ENCODE measurements at places on chromosomes 12 and 14.
A peak's percentile ranks its signal among the peaks of the same experiment; 100 is the strongest.

DNA sequence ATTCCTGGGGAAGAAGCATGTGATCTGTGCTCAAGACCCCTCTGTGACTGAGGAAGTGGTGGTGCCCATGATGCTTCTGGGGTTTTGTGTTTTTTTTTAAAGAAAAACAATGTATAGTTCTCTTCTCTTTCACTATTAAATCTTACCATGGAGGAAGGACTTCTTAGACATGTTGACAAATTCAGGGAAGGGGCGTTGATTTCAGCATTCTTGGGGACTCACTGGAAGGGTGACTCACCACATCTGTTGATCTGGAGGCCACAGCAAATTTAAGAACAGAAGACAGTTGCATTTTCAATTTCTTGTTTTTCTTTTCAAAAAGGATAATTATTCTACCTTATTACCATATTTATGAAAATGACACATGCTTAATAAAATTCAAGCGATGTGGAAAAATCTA is 152.9 kb upstream of the RTL1 start:
- DNase-seq = no peak

GRCh38 chr14:98886982-98887381 is 385.0 kb downstream of the BCL11B start:
- DNase-seq = no peak

- no peak for DNase-seq
Observed at GRCh38 chr12:1559676-1560091, 34.7 kb downstream of the FBXL14 start.

DNA sequence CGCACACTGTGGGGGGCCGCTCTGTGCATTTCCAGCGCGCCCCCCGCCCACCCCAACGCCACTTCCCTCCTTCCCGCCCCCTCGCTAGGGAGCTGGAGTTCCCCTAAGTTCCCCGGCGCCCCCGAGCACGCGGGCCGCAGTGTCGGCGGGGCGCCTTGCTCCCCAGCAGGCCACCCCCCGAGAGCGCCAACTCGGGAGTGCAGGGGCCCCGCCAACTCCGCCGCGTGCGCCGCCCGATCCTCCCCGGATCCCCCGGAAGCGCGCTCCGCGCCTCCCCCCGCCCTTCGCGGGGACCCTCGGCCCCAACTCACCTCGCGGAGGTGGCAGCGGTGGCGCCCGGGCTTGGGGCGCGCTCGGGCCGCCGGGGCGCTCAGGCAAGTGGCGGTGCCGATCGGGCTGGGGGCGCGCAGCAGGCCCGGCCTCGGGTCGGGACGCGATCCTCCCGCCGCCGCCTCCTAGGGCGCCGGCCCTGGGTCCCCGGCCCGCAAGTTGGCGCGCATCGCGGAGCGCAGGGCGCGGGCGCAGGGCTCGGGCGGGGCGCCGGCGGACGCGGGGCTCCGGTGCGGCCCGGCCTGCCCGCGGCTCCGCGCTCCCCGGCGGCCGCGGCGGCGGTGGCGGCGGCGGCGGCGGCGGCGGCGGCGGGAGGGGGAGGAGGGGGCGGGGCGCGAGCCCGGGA is at the start of gene NCOR2:
Gene NCOR2 (minus strand): TSS at position 616 of the 676 bp plus-strand sequence. CDS start 72,361 bp downstream, outside the sequence.
- no peak for DNase-seq

DNA sequence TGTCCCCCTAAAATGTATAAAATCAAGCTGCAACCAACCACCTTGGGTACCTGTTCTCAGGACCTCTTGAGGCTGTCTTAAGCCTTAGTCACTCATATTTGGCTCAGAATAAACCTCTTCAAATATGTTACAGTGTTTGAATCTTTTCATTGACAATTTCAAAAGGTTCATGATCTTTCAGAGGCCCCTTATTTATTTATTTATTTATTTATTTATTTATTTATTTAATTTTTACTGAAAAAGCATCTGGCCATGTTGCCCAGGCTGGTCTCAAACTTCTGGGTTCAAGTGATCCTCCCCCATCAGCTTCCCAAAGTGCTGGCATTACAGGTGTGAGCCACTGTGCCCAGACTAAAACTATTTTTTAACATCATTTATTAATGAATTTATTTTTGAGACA is 8.2 kb upstream of the NUDT4 start:
- no peak for DNase-seq

- DNase-seq = peak; percentile 83
Observed at GRCh38 chr14:77590845-77591485, 25.5 kb downstream of the SPTLC2 start.

DNA sequence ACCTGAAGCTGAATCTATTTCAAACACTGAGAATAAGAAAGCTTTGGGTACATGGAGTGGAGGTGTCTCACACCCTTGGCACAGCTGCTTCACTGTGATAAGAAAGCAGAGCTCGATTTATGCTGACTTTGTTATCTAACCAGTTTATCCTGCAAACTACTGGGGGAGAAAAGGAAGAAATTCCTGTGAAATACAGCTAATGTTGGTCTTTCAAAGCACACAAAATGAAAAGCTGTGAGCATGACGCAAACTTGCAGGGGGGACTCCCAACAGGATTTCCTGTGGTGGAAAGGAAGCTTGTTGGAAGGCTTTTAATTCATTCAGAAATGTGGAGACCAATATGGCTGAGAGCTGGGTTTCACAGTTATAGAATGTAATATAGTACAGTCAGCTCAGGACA is 53.4 kb downstream of the SRGAP1 start:
- no peak for DNase-seq

- DNase-seq = peak; percentile 55
Observed at GRCh38 chr12:96907671-96908422, 790 bp downstream of the NEDD1 start.

- DNase-seq = no peak
Observed at GRCh38 chr14:48936849-48937248, 649.3 kb downstream of the RPS29 start.

DNA sequence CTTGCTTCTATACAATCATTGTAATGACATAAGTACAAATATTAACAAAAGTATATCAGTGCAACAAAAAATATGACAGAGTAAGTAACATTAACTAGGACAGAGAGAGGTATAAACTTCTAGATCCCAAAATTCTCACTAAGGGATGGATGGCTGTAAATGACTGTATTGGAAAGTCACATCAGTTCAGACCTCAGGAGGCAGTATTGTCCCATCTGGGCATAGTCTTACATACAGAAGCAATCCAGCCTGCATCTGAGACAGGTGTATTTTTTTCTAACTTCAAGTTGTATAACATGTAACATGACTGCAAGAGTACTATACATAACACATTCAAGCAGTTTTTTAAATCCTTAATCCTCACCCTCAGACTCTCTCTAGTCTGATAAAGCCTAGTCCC is 99.0 kb downstream of the GARIN6 start:
- DNase-seq = no peak

DNA sequence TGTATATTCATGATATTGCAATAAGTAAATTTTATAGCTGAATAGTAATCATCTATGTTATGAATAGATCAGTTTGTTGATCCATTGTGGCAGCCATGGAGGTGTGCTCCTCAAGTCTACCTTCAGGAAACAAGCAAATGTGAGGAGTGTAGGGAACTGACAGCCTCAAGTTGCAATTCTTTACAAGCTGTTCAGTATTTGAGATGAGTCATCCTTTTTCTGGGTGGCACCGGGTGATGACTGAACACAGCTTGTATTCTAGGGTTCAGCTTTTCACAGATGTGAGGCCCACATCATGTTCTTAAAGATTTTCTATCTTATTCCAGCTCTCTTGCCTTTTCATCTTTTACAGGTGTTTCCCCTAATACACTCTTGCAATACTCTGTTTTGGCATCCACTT is 452.4 kb downstream of the KCNH5 start:
- DNase-seq = peak; percentile 19

- no peak for DNase-seq
Observed at GRCh38 chr12:89140602-89141238, 211.6 kb downstream of the DUSP6 start.

GRCh38 chr14:86510491-86510890 is 980.5 kb downstream of the FLRT2 start:
- DNase-seq = no peak

DNA sequence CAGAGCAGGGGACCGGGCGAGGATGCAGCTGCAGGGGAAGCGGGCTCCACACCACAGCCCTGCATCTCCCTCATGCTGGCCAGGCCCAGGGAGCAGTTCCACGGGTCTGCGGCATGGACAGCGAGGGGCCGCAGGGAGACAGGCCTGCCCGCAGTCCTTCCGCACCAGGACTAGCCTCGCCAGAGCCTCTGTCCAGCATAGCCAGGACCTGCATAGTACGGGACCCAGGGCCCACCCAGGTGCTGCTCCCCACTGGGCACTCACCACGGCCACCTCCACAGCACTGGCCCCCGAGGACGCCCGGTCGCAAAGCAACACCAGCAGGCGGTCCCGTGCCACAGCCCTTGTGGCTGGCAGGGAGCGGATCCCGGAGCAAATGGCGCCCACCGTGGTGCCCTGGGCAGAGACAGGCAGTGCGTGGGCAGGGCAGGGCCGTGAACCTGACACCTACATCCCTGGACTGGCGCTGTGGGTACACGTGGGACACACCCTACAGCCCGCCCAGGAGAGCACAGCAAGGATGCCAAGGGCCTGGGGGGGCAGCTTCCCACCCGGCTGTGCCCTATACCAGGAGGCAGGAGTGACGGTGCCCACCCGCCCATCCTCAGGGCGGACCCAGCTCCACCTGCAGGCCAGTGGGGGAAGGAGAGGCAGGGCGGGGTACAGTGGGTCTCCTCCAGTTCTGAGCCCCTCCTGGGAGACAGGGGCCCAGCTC is 23.8 kb downstream of the JAG2 start:
- DNase-seq = no peak

GRCh38 chr14:23615856-23616255 is 20.3 kb upstream of the DHRS2 start:
- DNase-seq = no peak

GRCh38 chr12:99985631-99986030 is 895 bp upstream of the ANKS1B start:
- no peak for DNase-seq

GRCh38 chr12:14833952-14834351 is 9.4 kb downstream of the ART4 start:
- DNase-seq = no peak

GRCh38 chr14:52103416-52103815 is 34.6 kb upstream of the NID2 start:
- no peak for DNase-seq

GRCh38 chr14:72387726-72388125 is 455.5 kb downstream of the RGS6 start:
- DNase-seq = no peak

GRCh38 chr12:53659571-53659981 is 16.3 kb downstream of the ATP5MC2 start:
- peak; percentile 67 for DNase-seq

GRCh38 chr12:54376596-54376995 is 7.9 kb downstream of the ZNF385A start:
- DNase-seq = no peak

- DNase-seq = peak; percentile 12
Observed at GRCh38 chr12:121061831-121062230, 22.8 kb upstream of the OASL start.

DNA sequence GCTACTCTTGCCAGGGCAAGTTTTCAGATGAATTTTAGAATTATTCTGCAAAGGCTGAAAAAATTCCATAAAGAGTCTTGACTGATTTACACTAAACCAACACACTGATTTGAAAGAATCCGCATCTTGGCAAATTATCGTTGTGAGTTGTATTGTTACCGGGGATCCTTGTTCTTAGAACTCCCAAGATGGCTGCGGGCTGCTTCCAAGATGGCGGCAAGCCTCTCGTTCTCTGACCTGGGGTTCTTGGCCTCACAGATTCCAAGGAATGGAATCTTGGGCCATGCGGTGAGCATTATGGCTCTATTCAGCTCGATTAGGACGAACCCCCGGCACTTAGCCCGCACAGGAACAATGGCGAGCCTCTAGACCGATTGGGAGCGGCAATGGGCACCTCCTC is 132.5 kb downstream of the ZNF664 start:
- DNase-seq = no peak

- no peak for DNase-seq
Observed at GRCh38 chr12:114025935-114026334, 59.8 kb upstream of the RBM19 start.

- DNase-seq = no peak
Observed at GRCh38 chr14:104953097-104953496, 25.1 kb downstream of the AHNAK2 start.

All from HT-29 (cell line).